ENCODE measurements at places on chromosomes 7 and 10.

DNA sequence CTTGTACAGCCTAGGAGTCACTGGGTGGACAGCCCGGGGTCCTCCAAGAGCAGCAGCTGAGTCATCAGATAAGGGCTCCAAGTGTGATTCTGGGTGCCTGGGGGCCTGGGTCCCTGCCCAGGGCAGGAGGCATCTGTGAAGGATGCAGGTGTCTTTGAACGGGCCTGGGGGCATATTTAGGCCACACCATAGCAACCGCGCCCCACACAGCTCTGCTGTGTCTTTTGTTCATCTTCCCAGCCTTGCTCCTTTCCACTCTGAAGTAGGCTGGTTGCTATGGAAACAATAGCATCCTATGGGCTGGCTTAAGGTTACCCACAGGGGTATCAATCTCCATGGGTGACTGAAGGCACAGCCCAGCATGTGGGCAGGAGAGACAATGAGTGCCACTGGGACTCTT lies 324.7 kb downstream of the TCERG1L start:
- no peak for DNase-seq

DNA sequence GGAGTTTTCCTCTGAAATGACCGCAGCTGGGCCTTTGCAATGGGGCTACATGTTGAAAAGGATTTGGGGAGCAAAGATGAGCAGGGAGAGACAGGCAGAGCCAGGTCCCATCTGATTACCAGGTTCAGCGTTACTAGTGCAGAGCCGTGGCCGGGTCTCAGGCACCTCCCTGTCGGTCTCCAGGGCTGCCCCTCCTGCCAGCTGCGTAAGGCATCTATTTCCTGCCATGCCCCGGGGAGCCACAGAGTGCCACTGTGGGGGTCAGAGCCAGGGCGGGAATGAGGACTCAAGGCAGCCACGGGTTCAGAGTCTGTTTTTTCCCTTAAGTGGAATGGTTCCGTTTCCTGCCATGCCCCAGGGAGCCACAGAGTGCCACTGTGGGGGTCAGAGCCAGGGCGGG lies 382.6 kb upstream of the SHH start:
- DNase-seq: no peak

GRCh38 chr7:5557920-5558401 lies 134.3 kb upstream of the TNRC18 start:
- DNase-seq: no peak

DNA sequence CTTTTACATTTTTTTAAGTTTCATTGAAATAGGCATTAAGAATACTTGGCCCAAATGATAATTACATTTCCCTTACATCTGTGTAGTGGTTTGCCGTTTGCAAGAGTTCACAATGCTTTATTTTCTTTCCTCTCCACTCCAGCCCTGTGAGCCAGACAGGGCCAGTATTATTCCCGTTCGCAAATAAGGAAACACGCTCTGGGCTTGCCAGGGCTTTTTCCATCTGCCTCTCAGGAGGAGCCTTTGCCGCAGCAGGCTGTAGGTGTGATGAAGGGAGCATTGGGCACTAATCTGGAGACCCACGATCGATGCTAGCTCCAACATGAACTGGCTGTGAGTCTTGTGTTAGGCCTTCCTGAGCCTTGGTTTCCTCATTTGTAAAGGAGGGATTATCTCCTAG lies 154.4 kb downstream of the GALNT17 start:
- DNase-seq: no peak

- no peak for DNase-seq
Measured at GRCh38 chr10:129405389-129405788, 61.7 kb upstream of the MGMT start.

All from GM04503 (cell line).